ENCODE measurements at places on chromosomes 3 and 15.

- DNase-seq, result no peak
Measured at GRCh38 chr3:157460253-157460652, 23.6 kb downstream of the PTX3 start.

- DNase-seq, result no peak
Measured at GRCh38 chr3:70028361-70028760, 28.8 kb downstream of the SAMMSON start.

- no peak for DNase-seq
Measured at GRCh38 chr3:129560269-129560787, 17.4 kb downstream of the H1-8 start.

- DNase-seq, result no peak
Measured at GRCh38 chr3:126446791-126447190, 28.9 kb downstream of the ZXDC start.

- no peak for DNase-seq
Measured at GRCh38 chr3:175646865-175647264, 787.7 kb downstream of the NAALADL2 start.

DNA sequence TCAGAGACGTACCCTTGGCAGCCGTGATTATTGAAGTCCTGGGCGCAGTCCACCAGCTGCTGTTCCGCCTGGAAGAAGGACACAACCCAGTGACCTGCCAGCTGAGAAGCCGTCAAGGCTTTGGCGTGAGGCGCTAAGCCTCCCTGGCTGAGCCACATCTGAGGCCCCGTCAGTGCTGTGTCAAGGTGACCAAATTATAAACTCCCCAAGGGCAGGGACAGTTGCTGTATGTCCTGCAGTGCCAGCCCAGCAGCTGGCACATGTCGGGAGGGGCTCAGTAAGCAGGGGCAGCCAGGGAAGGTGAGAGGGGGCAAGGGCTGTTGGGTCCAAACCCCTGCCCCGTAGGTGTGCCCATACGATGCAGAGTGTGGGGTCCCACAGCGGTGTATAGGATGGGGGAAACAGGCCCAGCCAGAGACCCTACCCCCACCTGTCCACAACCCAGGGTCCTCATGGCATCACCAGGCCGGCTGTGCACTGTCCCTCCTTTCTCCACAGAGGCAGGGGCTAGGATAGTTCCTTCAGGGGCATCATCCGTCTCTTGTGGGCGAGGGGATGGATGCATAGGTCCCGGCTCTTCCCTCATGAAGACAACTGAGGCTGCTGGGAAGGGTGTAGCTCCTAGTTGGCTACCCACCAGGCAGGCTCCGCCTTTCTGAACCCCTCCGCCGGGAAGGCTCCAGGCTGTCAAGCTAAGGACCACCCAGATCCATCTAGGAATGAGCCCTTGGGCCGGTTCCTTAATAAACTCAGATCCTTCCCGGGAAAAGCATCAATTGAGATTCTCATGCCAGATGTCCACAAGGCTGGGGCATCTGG is 13.2 kb downstream of the CTSH start:
- DNase-seq, result no peak

GRCh38 chr3:169871129-169871886 is 1.6 kb upstream of the LRRC31 start:
- DNase-seq, result no peak

- DNase-seq, result no peak
Measured at GRCh38 chr3:14570089-14570488, 29.9 kb upstream of the GRIP2 start.

DNA sequence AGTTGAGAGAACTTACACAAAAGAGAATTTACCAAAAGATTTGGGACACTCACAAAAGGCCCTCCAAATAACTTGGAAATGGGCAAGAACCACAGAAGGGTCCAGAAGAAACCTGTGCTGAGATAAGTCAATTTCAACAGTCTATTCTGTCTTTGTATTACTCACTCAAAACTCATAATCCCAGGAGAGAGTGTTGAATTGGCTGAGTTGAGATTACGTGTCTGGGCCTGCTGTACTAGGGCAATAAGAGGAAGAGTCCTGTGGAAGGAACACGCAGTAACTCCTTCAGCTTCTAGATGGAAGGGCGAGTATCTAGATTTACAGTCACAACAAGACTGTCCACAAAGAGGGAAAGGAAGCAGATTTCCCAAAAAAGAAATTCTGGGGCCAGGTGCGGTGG is 42.5 kb upstream of the DYNC1LI1 start:
- DNase-seq, result no peak

DNA sequence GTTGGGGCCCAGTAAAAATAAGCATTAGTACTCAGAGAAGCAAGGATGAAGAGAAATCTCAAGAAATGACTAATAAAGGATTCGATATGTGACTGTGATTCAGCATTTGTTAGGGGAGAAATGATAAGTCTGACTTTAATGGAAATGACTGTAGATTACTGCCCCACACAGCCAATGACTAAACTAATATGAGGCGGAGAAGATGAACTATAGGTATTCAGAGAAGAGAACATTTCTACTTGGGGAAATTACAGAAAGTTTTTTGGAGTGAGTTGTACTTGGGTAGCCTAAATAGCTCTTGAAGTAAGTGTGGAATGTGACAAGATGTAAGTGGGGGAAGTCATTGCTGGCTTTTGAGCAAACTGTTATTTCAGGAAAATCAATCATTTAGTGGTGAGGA is 380.0 kb downstream of the PDCD6IP start:
- DNase-seq, result no peak

GRCh38 chr3:136787349-136787748 is 31.6 kb upstream of the SLC35G2 start:
- no peak for DNase-seq

DNA sequence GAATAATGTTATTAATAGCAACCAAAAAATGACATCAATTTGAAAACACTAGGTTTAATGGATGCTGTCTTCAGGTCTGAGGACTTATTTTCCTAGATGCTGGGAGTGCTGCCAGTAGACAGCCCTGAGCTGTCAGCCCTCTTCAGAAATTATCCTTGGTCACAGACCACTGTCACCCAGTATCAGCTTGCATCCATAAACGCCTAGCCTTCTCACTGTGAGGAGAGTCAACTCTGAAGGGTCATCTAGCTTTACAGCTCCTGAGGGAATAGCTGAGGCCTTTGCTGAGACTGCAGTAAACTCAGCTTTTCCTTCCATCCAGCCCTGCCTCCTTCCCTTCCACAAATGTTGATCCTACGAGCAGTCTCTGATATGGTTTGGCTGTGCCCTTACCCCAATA is 19.4 kb upstream of the MNS1 start:
- no peak for DNase-seq

GRCh38 chr3:100407977-100408532 is 6.7 kb downstream of the LNP1 start:
- no peak for DNase-seq

GRCh38 chr15:72585476-72586058 is 68.9 kb upstream of the GOLGA6B start:
- no peak for DNase-seq

DNA sequence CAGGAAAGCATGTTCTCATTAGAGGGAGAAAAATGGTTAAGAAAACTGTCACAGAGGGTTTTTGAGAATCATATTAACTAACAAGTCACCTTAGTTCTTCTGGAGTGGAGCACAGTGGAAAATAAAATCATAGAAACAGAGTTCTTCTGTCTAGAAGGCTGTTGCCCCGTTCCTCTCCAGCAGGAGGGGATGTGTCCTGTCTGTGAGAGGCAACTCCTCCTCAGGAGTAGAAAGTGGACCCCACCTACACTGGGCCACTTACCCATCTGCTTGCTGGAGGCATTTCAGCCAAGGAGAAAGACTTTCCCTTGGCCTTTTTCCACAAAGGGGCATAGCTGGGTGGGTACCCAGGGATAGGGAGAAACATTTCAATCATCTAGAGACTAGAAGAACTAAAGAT is 106.6 kb downstream of the SSR3 start:
- peak; percentile 5 for DNase-seq

DNA sequence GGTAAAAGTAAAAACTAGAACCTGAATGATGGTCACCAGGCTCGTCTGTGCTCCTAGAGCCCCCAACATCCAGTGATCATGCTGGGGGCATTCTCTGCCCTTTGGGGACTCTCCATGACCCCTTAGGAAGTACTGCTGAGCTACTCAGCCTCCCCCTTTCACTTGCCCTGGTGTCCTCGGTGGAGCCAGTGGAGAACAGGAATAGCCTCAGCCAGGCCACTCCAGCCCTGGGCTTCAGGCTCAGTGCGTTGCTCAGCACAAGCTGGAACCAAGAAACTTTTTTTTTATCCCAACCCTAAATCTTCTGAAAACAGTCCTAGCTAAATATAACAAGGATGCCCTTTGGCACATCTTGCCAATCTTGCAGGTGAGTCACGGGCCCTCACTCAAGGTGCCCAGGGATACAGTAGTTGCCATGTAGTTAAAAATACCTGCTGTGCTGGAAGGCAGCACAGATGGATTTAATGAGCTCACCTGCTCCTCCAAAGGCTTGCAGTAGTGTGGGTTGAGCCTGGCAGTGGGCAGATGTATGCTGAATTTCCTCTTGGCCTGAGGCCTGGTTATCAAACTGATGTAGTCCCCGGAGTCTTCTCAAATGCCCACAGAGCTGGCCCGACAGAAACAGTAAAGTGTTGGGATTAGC is 46.9 kb upstream of the TMEM158 start:
- DNase-seq, result no peak

GRCh38 chr15:74314795-74315438 is 52.5 kb downstream of the CYP11A1 start:
- DNase-seq, result no peak

- DNase-seq, result no peak
Measured at GRCh38 chr15:66573719-66574595, 8.2 kb upstream of the LCTL start.

DNA sequence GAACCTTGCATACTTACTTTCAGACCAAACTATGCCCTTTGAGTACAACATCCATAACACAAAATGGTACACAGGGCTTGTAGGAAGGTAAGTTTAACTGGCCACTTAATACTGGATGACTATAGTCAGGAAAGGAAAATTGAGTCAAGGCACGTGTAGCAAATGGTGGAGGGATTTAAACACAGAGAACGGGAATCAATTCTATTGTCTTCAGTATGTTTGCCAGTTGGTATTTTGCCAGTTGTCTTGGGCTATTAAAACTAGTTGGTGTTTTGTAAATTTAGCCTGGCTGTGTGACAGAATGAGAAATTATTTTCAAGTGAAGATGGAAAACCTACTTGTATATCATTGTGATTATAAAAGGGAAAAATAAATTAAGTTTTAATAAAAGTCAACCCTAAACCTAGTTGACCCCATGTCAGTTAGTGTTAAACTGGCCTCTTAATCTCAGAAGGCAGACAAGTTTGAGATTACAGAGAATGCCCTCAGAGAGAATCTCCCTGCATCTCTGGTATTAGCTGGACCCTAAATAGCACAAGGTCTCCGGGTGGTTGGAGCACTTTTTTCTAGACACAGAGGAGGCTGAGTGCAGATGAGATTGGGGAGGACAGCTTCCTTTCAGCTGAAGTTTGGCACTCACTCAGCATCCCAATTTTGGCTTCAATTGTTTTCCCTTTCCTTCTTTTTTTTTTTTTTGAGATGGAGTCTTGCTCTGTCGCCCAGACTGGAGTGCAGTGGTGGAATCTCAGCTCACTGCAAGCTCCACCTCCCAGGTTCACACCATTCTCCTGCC is 91.2 kb downstream of the MB21D2 start:
- DNase-seq, result no peak

DNA sequence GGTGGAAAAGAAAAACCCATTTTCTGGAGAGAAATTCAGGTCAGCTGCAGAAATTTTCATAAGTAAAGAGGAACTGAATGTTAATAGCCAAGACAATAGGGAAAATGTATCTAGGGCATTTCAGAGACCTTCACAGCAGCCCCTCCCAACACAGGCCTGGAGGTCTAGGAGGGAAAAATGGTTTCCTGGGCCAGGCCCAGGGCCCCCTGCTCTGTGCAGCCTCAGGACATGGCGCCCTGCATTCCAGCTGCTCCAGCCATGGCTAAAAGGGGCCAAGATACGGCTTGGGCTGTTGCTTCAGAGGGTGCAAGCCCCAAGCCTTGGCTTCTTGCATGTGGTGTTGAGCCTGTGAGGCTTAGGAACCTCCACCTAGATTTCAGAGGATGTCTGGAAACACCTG is 92.2 kb downstream of the C3orf70 start:
- no peak for DNase-seq

DNA sequence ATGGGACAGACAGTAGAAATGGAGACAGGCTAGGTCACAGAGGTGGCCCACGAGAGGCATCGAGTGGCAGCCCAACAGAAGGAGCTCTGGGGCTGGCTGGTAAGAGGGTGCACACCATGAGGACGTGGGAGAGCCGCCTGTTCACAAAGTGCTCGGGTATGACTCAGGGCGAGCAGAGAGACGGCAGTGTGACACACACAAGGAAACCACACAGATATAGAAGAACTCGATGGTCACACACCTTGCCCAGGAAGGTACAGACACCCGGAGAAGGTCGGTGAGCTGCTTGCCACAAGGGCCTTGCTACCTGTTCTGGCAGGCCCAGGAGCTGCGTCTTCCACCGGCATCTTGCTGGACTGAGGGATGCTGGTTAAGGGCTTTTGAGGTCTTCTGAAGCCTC is 50.2 kb downstream of the CA12 start:
- no peak for DNase-seq

DNA sequence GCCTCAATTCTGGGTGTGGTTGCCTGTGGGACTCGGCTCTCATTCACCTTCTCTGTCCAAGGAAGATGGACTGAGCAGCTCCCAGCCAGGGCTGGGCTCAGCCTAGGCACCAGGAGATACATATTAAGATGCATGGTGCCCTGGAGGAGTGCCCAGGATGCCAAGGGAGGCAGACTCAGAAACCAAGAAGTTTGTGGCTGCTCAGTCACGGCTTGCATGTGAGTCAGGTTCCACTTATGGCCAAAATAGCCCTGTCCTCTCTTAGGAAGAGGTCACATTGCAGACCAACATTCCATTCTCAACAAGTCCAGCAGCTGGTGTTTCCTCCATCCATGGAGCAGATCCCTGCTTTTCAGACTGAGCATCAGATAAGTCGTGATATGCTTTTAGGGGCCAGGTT is 21.8 kb downstream of the CDCP1 start:
- no peak for DNase-seq

DNA sequence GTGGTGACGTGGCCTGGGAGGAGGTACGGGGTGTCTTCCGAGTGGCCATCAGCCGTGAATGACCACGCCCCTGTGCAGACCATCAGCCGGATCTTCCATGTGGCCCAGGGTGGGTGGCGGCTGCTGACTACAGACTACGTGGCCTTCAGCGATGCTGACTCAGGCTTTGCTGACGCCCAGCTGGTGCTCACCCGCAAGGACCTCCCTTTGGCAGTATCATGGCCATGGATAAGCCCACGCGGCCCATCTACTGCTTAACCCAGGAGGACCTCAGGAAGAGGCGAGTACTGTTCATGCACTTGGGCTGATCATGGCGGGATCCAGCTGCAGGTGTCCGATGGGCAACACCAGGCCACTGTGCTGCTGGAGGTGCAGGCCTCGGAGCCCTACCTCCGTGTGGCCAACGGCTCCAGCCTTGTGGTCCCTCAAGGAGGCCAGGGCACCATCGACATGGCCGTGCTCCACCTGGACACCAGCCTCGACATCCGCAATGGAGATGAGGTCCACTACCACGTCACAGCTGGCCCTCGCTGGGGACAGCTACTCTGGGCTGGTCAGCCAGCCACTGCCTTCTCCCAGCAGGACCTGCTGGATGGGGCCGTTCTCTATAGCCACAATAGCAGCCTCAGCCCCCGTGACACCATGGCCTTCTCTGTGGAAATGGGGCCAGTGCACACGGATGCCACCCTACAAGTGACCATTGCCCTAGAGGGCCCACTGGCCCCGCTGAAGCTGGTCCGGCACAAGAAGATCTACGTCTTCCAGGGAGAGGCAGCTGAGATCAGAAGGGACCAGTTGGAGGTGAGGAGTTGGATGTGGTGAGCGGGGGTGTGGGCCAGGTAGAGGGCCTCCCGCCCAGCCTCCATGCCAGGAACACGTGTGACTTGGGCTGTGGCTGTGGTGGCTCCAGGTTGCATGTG is 178.4 kb downstream of the TBC1D2B start:
- no peak for DNase-seq

GRCh38 chr3:116270056-116270455 is 175.2 kb downstream of the LSAMP start:
- DNase-seq, result no peak
